ENCODE measurements at places on chromosomes 16 and 17. TPM values are rescaled to one million over a fixed set of nuclear protein-coding genes. Genes with fewer than 3 reads are reported as not detected.

DNA sequence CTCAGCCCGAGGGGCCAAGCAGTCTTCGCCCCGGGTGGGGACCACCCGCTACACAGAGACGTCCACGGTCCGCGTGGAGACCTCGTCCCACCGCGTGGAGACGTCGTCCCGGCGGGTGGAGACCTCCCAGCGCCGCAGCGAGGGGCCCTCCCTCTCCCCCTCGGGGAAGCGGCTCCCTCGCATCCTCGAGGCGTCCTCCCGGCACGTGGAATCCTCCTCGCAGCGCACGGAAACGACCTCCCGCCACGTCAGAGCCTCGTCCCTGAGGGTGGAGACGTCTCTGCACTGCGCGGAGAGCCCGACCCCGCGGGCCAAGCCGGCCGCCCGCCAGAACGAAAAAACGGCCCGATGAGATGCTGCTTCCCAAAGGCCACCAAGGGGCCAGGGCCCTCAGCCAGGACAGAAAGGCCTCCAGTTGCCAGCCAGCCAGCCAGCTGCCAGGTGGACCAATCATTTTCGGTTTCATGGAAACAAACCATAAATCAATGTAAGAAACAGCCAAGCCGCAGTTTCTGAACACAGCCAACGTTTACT, 424 bp downstream of the C17orf100 start:
- peak; percentile 54 for DNase-seq

GRCh38 chr16:59124056-59124455, 389.9 kb upstream of the GOT2 start:
- DNase-seq: no peak

GRCh38 chr17:49021095-49021767, 24.0 kb downstream of the IGF2BP1 start:
- DNase-seq: no peak

Gene SLC5A11
- total RNA-seq: not detected

Measured in RPMI7951 (cell line).